ENCODE measurements at places on chromosomes 1 and 21.
A peak's percentile ranks its signal among the peaks of the same experiment; 100 is the strongest.

- DNase-seq = no peak
Measured at GRCh38 chr21:33330726-33331125, 6.0 kb downstream of the IFNAR1 start.

GRCh38 chr1:201890223-201890622 lies 1.5 kb downstream of the SHISA4 start:
- no peak for DNase-seq

DNA sequence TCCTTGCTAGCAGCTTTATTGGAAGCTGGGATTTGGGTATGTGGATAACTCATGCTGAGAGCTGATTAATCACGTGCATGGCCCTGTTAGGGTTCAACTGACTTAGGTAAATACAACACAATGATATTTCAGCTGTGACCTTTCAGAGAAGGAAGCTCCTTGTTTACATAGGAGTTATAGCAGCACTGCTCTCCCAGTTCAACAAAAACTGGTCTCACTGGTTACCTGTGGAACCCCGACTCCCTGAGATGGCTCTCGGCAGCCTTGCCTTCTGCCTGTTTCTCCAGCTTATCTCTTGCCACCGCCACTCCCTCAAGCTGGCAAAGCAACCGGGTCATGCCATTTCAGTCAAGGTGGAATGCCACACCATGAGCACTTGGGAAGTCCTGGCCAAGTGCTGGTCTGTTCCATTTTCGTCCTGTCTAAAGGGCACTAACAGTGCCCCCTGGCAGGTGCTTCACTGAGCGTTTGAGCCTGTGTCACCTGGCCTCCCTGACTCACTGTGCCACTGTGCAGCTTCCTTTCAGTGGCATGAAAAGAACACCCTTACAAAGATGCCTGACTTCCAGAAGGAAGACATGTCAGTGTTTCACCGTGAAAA lies 31.6 kb downstream of the DOP1B start:
- no peak for DNase-seq

DNA sequence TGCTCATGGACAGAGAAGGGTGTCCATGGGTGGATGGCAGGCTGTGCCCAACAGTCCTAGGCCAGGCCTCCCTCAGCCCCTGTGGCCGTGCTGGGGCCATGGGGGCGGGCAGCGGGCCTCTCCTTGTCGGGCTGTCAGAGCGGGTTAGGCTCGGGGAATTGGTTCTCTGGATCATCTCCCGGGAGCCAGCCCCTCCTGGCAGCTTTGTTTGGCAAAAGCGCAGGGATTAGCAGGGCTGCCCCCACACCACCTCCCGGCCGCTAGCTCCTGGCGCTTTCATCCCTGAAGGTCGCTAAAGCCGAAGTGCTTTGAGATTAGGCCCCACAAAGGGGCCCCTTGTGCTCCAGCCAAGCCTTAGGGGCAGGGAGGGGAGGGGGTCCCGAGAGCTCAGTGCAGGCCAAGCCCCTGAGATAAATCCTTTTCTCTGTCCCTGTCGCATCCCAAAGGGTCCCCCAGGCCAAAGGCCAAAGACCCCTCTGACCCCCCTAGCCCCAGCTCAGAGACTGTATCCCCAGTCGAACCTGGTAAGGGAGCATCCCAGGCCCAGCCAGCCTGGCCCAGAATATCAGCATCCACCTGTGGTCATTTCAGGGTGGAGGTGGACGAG lies 9.8 kb upstream of the DMBX1 start:
- no peak for DNase-seq

DNA sequence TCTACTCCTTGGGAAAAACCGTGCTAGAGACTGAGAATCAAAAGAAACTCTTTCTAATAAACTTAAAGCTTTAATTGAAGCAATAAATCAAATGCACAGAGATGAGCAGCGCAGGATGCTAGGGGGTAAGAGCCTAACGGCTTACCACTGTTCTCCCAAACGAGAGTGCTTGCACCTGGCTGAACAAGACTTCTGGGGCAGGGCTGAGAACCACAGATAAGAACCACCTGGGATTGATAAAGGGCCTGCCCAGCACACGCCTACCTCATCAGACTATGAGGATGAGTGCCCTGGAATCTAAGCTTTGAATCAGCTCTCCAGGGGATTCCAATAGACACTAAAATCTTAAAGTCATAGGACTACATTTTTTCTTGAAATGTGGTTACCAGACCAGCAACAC lies 43.3 kb downstream of the KRTAP19-8 start:
- DNase-seq = no peak

GRCh38 chr1:205840146-205840923 lies 9.6 kb downstream of the PM20D1 start:
- DNase-seq = no peak

- peak; percentile 63 for DNase-seq
Measured at GRCh38 chr1:24735509-24736375, 9.5 kb upstream of the CLIC4 start.

DNA sequence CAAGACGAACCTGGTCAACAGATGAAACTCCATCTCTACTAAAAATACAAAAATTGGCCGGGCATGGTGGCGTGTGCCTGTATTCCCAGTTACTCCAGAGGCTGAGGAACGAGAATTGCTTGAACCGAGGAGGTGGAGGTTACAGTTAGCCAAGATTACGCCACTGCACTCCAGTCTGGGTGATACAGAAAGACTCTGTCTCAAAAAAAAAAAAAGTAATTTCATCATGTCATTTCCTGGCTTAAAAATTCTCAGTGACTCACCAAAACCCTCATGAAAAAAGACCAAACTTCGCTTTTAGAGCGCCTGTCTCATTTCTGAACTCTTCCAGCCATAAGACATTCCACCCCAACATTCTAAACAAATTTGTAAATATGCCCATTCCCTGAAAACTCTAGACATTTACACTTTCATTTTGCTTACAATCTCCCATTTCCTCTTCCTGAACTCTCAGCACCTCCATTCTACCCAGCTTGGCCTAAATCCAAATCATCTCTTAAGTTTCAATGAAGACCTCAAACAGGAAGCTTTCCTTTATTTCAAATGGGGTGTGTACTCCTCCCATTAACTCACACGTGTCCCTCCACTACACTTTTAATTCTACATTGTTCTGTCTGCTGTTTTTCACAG lies 50.5 kb upstream of the PRRC2C start:
- DNase-seq = peak; percentile 64

- DNase-seq = no peak
Measured at GRCh38 chr1:200720199-200720598, 18.5 kb upstream of the CAMSAP2 start.

DNA sequence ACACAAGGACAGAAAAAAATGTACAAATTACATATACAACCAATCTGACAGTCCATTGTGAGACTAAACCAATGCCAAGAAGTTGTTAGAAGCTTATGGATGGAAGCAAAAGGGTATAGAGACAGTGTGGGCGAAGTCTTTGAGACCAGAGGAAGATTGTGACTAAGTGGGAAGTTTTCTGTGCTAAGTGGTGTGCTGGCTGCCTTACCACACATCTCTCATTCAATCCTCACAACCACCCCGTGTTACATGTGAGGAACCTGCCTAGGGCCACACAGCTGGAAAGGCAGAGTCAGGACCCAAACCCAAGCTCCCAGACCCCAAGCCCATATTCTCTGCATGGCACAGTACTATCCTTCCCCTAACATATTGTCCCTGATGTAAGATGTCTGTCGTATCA lies 53.5 kb upstream of the DUSP10 start:
- no peak for DNase-seq

DNA sequence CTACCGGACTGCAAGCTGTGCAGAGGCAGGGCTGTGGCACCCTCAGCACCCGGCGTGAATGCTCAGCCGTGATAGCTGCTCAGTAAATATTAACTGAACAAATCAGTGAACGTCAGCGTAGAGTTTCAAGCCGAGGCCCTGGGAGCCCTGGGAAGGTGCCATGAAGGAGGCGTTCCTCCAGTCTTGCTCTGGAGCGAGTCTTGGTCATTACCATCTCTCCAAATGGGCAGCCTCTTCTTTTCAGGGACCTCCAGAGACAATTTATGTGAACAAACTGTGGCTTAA lies 449.2 kb downstream of the CAMTA1 start:
- DNase-seq = no peak

DNA sequence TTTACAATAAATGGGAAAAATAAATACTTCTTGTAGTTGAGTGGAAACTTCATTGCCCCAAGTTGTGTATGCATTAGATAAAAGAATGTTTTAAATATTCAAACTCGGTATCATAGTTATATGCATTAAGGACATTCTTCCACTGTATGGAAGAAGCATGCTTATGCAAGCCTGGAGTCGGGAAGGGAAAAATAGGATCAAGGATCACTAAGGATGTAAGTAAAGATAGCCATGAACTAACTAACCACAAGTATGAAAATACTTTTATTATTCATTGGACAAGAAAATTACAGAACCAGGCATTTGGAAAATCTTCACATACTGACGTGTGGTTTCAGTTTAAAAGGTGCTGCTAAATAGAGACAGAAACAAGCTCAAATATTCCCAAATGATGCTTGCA lies 26.9 kb upstream of the DPYD start:
- no peak for DNase-seq

DNA sequence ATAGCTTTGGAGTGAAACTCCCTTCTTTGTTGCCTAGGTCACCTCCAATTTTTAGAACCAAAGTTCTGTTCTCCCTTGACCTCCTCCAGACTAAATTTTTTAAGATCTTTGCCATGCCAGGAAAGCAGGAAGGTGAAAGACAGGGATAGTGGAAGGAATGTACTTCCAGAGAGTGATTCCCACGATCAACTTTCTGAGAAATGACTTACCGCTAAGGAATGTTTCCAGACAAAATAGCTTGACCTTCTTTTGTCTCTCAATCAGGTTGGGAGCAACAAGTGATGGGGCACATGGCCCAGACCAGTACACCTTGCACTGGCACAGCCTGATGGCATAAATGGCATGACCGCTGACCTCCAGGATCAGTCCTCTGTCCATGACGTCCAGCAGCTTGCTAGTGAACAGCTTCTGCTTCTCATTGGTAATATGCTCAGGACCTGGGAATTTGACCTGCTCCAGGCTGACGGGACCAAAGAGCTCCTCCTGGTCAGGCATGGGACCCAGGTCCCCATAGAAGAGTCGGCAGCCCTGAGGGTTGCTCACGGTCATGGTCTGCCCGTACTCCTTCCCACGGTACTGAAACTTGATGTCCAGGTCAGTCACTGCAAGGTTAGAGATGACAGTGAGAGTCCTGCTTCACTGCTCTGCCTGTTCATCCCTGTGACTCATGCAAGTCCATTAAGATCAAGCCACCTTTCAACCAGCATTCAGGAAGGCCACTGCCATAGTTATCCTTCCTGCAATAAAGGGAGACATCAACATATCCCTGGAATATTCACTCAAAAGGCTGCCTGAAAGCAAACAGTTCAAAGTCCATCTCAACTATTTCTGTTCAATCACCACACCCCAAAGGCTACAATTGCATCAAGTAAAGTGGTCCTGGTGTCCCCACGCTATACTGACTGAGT lies 6.2 kb upstream of the C1orf74 start:
- DNase-seq = no peak

DNA sequence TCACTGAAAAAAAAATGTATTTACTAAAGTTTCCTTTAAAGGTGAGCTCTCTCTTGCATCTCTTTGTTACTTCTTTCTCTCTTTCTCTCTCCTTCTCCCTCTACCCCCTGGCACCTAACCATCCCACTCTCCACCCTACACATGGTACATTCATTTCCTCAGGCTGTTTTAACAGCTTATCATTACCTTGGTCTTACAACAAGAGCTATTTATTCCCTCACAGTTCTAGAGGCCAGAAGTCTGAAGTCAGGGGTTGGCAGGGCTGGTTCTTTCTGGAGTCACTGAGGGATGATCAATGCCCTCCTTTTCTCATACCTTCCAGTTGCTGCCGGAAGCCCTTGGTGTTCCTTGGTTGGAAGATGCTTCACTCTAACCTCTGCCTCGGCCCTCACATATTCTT lies 91.1 kb upstream of the DSCAM start:
- no peak for DNase-seq

DNA sequence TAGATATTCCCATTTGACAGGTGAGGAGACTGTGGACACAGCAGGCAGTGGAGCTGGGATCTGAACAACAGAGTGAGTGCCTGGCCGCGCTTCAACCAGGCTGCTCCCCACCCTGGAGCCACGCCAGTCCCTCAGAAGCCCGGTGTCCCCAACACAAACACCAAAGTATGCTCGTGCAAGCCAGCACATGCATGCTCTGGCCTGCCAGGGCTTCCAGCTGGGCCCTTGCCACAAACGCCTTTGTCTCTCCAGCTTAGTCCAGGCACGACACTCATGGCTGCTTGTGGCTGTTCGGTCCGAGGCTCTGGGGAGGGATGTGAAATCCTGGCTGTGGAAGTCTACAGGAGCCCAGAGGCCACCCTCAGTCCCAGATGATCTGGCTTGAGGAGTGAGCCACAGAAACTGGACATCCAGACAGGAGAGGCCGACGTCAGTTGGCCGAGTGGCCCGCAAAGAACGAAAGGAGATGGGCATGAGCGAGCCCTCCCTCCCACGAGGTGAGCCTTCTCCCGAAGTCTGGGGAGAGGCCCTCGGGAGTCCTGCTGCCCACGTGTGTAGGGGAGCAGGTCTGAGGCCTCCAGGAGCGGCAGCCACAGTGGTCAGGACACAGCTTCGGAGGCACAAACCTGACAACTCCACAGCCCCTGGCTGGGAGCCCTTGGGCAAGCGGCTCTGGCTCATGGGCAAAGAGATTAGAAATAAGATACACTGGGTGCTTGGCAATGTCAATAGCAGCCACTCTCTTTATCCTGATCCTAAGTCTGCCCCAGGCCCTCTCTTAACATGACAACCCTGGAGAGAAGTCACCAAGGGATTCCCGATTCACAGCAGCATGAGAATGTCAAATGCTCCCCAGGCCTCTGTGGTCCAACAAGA lies 117.1 kb upstream of the IFFO2 start:
- no peak for DNase-seq

GRCh38 chr1:14039582-14040430 lies 339.8 kb downstream of the PRDM2 start:
- DNase-seq = no peak

- peak; percentile 89 for DNase-seq
Measured at GRCh38 chr1:3504151-3504821, 49.8 kb downstream of the ARHGEF16 start.

- DNase-seq = no peak
Measured at GRCh38 chr21:42836767-42837301, 42.5 kb downstream of the WDR4 start.

DNA sequence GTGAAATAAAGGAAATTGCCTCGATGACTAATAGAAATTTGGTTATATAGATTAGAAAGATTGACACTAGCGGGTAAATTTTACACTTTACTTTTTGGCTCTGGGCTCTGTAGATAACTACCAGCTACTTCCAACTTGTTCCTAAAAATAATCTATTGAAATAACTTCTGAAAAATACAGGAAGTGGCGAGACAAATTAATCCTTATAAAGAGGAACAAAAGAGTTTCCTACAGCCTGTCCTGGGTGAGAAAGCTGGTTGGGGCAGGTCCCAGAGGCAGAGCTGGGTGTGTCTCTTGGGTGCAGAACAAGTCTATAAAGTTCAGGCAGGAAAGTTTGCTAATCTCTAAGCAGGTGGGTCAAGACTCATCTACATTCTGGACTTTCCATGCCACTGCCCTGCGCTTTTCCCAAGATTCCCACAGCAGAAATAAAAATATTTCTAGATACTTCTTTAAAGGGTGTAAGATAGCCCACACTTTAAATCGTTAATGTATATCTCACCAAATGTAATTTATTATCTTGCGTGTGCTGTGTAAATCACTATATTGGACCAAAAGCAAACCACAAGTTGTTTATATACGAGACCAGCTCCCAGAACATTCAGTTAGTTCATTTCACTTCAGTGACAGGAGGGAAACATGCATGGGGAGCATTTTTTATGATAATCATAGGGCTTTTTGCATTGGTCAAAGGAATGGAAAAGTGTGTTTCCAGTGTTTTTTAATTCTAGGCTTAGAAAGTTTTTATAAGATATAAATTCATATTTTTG lies 70.1 kb upstream of the NRIP1 start:
- no peak for DNase-seq
